ENCODE measurements at places on chromosomes 11 and 22.
A peak's percentile ranks its signal among the peaks of the same experiment; 100 is the strongest.

GRCh38 chr11:29217901-29218300 is 798.9 kb downstream of the KCNA4 start:
- ATAC-seq = no peak

DNA sequence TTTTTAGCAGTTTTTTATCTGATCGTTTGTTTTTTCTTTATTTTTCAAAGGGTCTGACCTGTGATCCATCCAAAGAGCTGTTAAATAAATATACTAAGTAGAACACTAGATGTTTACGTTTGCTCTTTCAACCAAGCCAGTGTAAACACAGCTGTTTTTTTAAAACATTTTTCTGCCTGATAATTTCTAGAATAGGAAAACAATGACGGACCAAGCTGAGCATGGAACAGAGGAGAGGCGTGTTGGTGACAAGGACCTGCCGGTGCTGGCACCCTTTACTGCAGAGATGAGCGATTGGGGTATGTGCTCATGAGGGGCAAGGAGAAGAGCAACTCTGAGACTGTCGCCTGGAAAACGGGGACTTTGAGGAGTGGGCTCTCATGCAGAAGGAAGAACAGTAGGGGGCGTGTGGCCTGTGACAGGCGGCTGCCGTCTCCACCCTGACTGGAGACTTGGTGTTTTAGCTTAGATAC is 28.6 kb upstream of the PANX2 start:
- ATAC-seq = no peak

GRCh38 chr11:133541021-133541719 is 8.9 kb upstream of the OPCML start:
- ATAC-seq = no peak

DNA sequence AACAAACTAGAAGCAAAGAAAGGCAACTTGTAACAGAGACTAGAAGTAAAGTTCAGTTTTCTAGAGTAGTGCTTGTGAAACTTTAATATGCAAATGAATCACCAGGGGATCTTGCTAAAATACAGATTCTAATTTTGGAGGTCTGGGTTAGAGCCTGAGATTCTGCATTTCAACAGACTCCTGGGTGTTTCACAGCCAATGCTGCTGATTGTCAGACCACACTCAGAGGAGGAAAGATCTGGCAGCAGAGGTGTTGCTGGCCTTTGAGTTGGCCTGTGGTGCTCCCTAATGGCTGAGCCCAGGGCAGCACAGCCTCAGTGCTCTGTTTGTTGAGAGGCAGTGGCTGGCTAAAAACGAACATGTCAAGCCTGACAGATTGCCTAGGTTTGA is 5.4 kb downstream of the CRY2 start:
- ATAC-seq = peak; percentile 58

GRCh38 chr11:47480762-47481161 is 31.8 kb upstream of the RAPSN start:
- ATAC-seq = no peak

DNA sequence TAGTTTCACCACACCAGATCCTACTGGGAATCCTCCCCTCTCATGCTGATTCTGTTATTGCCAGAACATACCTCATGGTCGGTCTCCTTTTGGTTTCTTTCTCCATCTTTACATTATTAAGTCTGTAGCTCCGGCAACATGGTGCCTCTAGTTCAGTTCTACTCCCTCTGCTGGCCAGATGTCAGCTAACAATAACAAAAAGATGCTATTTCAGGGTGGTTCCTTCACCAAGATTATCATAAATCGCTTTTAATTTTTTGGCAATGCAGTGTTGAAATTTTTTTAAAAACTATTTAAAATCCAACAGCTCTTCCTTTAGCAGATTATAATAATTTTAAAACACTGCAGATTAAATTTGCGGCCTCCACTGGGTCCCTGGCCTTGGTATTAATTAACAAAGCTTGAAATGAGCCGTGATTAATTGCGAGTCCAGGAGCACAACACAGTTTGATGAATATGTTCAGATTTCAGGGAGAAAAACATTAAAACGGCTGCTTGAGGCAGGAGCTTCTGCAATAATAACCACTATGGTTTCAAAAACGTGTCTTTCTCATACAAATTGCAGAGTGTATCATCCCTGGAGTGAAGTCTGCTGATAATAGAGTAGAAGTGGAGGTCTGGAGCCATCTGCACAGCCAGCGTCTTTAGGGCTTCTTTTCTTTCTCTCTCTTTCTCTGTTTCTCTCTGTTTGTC is 492.9 kb upstream of the KIRREL3 start:
- no peak for ATAC-seq

DNA sequence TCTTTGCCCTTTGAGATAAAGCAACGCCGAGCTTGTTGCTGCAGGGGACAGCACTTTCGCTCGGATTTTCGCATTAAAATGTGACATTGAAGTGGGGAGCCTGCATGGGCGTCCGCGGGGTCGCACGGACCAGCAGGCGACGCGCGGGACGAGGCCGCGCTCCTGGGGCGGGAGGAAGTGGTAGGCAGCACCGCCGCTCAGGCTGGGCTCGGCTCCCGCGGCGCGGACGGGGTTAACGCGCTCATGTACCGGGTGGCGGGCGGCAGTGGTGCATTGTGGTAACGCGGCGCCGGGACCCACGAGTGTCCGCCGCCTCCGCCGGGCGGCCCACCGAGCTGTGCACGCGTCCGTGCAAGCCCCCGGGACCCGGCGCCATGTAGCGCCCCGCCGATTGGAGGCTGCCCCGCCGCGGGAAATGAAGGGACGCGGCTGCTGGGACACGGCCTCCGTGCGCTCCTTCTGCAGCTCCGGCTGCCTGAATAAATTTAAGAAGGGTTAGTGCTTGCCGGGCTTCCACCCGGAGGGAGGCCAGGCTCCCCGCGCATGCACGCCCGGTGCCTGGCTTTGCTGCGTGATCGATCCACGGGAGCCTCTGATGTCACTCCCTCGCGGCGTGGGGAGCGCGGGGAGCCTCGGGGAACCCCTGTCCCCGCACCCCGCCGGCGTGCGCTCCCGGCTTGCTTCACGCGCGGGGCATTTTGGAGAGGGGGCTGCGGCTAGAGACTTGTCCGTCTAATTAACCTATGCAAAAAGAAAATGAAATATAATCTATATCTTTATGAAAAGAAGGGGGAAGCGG is 127.7 kb downstream of the OSBP2 start:
- ATAC-seq = no peak

- no peak for ATAC-seq
Observed at GRCh38 chr11:16607675-16608644, 130.5 kb upstream of the C11orf58 start.

DNA sequence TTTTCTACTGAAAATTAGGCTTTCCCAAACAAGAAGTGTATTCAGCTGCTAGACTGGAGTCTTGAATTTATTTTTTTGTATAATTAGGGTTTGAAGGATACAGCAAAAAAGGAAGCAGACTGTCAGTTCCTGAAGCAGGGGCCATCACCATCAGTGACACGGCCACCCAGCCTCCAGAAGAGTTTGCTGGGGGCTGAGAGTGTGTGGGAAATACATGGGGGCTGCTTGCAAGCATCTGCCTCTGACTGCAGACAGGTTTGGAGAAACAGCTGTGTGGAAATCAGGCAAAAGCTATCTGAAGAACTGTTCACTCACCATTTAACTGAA is 23.0 kb downstream of the FZD4 start:
- no peak for ATAC-seq

GRCh38 chr22:30187529-30188407 is 58.8 kb downstream of the LIF start:
- no peak for ATAC-seq

GRCh38 chr11:70322666-70323065 is 52.2 kb downstream of the PPFIA1 start:
- ATAC-seq = no peak

GRCh38 chr11:72512956-72513355 is 78.6 kb upstream of the CLPB start:
- no peak for ATAC-seq

- no peak for ATAC-seq
Observed at GRCh38 chr11:128130052-128130451, 457.3 kb downstream of the ETS1 start.

DNA sequence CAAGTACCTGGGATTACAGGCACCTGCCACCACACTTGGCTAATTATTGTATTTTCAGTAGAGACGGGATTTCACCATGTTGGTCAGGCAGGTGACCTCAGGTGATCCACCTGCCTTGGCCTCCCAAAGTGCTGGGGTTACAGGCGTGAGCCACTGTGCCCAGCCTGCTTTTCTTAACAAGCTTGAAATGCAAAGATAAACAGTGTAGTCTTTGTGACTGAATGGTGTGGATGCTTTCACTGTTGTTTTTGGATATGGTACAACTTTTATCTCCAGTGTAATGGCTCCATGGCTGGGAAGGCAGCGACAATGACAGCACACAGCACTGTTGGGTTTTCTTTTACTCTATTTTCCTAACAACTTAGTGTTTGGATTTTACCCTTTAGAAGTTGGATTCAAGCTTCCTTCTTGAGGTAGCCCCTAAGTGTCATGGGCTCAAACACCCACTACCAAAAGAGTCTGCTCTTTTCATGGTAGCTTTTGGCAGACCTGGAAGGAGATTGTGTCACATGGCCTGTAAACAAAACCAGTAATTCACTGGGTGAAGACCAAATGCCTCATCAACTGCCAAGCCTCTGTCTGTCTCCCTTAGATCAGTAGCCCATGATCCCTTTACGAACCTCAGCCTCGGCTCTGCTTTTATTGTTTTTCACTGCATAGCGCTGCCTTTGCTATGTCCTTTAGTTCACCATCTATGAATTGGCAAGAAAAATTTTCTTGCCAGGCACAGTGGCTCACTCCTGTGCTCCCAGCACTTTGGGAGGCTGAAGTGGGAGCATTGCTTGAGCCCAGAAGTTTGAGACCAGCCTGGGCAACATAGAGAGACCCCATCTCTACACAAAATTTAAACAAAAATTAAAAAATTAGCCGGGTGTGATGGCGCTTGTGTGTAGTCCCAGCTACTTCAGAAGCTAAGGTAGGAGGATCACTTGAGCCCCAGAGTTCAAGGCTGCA is 6.4 kb downstream of the VPS51 start:
- no peak for ATAC-seq

- ATAC-seq = no peak
Observed at GRCh38 chr11:45651156-45651555, 14.3 kb downstream of the CHST1 start.

DNA sequence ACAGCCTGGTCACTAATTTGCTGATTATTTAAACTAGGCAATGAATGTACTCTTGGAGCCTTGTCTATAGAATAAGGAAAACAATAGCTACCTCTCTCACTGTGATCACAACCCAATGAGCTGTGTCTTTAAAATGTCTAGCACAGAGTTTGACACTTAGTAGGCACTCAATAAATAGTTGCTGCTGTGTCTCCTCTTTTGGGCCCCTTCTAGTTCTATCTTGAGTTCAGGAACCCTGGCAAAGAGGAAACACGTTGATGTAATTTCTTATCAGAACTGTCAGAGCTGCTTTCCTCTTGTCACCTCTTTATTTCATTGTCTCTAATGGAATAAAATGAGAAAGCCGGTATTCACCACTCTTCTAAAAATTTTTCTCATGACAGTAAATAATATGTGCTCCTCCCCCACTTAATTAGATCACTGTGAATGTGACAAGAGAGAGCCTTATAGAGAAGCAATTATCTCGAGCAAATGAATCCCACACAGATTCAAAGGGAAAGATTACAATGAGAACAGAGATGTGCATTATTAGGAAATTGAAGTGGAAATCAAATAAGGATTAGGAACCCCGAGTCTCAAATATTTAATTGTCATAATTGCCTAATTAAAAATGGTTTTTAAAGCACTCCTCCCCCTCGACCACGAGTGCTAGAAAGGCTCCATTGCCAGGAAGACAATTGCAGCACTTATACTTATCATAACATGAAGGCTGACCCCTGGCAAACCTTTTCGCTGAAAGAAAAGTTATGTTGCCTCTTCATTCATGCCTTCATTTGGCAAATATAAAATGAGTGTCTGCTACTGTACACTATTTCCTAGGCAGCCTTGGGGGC is 175.0 kb upstream of the BDNF start:
- ATAC-seq = no peak

DNA sequence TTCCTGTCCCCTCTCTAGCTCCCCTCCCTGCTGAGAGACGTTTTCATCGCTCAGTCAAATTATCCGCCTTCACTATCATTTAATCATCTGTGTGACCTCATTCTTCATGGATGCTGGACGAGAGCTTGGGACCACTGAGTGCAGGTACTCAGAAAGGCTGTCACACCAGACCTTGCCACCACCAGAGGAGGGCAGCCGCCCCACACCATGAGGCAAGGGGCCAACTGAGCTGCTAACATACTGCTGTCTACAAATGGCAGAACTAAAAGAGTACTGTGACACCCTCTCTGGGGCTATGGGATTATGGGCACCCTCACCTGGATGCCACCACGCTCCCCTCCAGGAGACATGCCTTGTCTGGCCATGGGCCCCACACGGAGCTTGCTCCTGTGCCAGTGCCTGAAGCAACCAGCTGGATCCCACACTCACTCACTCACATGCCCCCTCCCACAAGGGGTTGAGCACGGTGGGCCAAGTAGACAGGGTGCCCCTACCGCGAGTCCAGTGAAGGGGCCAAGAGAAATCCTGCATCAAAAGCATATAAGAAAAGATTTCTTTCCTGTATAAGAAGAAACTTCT is 670.0 kb upstream of the CCDC90B start:
- peak; percentile 13 for ATAC-seq

GRCh38 chr22:44037519-44038375 is 13.6 kb downstream of the PARVB start:
- no peak for ATAC-seq

DNA sequence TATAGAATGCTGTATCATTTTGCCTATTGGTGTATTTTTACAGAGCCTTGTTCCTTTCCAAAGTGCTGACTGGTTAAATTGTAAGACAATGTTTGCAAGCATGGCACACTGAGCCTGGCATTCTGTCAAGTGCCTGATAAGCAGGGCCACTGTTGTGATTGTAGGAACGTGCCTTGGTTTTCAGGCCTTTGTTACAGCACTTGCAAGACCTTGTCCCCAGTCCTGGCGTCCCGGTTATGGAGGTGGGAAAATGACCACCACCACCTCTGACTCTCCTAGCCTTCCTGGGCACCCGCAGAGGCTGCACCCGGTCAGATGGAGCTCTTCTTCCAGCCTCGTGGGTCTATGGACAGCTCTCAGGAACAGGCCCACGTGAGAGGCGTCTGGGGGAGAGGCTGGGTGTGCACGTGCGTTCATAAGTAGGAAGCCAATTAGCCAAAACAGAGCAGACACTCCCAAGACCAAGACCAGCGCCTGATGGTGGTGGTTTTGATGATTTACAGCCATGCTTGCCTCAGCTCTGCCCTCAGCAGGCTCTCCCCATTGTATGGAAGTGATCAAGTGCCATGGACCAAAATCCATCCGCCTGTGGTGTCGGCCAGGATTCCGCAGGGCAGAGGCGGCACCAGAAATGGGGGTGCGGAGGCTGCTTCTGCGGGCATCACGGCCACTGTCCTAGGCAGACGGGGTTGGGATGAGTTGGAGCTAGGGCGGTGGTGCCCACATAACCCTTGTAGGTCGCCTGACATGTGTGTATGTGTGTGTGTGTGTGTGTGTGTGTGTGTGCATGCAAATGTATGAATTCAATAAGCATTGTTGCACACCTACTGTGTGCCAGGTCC is 89.8 kb downstream of the RTL6 start:
- no peak for ATAC-seq

DNA sequence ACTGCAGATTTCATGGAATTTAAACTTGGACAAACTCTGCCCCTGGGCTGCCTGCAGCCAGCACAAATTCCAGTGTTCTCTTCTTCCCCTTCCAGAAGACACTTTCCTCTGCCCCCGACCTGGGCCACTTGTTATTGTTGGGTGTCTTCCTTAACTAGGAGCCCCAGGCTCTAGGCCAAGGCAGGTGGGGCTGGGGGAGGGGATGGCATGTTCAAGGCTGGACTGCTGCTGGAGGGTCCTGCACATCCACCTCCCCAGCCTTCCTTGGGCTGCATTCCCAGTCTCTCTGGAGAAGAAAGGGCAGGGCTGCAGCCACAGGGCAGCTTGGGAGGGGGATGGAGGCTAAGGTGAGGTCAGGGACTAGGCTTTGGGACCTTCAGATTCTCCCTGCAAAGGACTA is 11.5 kb upstream of the SLC22A6 start:
- ATAC-seq = no peak
